CD8-positive, alpha-beta memory T cell (primary cell): ENCODE measurements at places on chromosomes 3 and 15.

DNA sequence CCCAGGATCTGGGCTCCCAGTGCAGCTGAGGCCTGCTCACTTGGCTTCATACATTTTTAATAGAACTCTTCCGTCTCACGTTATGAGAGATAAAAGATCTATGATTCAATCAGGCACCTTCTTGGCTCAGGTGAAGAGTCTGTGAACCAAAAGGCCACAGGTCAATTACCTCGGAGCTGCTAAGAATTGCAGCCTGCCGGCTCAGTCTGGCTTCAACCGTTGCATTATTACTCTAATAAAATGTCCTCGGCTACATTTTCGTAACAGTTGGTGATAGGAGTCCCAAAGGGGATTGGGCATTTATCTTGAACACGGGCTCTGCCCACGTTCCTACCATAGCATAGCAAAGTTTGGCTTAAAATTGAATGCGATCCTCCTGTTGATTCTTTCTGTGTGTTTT lies 176.3 kb downstream of the SLCO3A1 start:
- DNase-seq = no peak

DNA sequence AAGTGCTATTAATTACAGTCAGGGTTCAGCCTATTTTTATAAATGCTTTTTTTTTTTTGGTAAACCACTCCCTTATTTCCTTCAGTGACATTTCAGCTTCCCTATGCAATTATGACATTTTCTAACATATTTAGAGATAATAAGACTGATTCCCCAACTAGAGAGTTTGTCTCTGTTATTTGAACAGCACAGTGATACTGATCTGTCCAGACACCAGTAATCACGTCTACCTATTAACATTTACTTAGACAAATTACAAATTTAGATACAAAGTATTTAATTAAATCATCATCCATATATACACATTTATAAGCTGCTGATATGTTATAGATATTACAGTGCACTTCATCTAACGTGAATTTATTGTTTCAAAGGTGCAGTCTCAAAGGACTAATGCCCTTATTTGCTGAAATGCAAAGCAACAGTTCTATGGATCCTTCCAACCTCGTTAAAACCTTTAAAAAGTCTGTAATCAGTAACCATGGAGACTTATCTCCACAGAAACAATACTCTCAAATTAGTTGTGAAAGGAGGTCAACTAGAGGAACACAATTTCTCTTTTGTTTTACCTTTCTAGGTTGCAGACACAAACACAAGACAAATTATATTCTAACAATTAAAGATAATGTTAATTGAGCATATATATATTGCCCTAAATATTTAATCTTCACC lies 1531.1 kb downstream of the SI start:
- DNase-seq = no peak

- no peak for DNase-seq
Measured at GRCh38 chr3:28171962-28172361, 69.5 kb upstream of the CMC1 start.

GRCh38 chr3:13062647-13063046 lies 10.6 kb downstream of the IQSEC1 start:
- no peak for DNase-seq

DNA sequence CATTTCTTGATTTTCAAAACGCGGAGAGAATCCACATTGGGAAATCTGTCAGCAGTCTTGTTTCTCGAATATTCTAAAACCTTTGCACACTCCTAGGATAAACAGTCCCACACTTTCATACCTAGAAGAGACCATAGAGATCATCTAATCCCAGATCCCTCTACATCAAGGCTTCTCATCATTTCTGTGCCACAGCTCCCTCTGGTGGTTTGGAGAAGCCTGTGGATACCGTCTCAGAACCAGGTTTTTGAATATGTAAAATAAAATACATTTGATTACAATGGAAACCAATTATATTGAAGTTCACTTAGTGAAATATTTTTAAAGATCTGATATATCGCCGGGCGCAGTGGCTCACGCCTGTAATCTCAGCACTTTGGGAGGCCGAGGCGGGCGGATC lies 211.9 kb upstream of the GOLGA6L4 start:
- DNase-seq = no peak
